ENCODE measurements at places on chromosomes 11 and 22. TPM values are rescaled to one million over a fixed set of nuclear protein-coding genes. Genes with fewer than 3 reads are reported as not detected.

The RIMBP3C gene
- total RNA-seq = 0.68 TPM

The POU2AF2 gene
- not detected for total RNA-seq

The CHRNA10 gene
- not detected for total RNA-seq

The ABCG4 gene
- total RNA-seq = 0.31 TPM

The CSF2RB gene
- total RNA-seq = 0.19 TPM

The PLAAT4 gene
- total RNA-seq = 68.1 TPM

The HSPB2 gene
- 0.94 TPM for total RNA-seq

The TUB gene
- total RNA-seq = 7.6 TPM

The NXPE4 gene
- total RNA-seq = not detected

The OR5P2 gene
- not detected for total RNA-seq

The FOLR2 gene
- total RNA-seq = not detected

The TENM4 gene
- 4.2 TPM for total RNA-seq

The KDELR3 gene
- 107 TPM for total RNA-seq

The PLEKHB1 gene
- 5.6 TPM for total RNA-seq

The ANO5 gene
- total RNA-seq = not detected

The PRR33 gene
- not detected for total RNA-seq

The MYH9 gene
- total RNA-seq = 227 TPM

The SYT7 gene
- 2.2 TPM for total RNA-seq

Measured in cardiac ventricle fibroblast (primary cell).